NCI-H1105 treated with DMSO at 0.1 percent for 48 hours (cell line): ENCODE measurements at places on chromosomes 7 and 10.

GRCh38 chr7:74665296-74665938, 7.9 kb downstream of the GTF2I start:
- DNase-seq, result no peak

DNA sequence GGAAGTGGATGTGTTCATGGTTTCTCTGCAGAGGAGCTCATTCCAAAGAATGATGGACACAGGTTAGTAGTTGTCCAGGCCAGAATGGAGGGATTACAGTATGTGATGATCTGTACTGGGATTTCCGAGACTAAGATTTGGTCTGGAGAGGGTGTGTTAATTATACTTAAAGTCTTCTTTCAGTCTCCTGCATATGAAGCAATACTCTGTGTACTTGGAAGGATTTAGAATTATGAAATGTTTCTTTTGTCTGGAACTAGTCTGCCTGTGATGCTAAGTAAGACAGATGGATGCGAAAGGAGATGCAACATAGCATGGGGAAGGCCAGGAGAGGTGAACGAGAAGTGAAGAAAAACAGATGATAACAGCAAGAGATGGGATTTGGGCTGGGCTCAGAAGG, 305.1 kb upstream of the LYZL1 start:
- no peak for DNase-seq

DNA sequence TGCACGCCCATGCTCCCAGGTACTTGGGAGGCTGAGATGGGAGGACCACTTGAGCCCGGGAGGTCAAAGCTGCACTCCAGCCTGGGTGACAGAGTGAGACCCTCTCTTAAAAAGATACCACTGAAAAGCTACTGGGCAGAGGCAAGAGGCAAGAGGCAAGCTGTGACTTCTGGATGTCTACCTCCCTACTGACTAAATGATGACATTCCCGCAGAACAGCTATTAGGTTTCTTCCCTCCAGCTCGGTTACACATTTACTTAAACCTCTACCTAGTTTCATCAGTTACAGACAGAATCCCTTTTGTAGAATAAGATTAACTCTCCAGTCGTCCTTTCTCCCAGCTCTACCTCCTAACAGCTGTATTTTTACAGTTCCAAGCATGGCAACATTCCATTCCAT, 21.2 kb downstream of the RHEB start:
- no peak for DNase-seq

GRCh38 chr7:65896279-65896870, 23.5 kb downstream of the VKORC1L1 start:
- no peak for DNase-seq

DNA sequence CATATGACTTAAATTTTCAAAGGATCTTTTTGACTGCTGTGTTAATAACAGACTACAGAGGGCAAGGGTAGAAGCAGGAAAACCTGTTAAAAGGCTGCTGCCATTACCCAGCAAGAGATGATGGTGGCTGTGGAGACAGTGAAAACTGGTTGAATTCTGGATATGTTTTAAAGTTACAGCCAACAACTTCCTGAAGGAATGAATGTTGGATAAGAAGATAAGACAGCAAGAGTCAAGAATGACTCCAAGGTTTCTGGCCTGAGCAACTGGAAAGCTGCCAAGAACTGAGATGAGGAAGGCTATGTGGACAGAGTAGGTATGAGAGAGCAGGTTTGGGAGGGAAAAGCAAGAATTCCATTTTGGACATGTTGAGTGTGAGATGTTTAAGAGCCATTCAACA, 19.1 kb downstream of the CNOT4 start:
- no peak for DNase-seq

GRCh38 chr10:14478201-14478600, 147.5 kb upstream of the FRMD4A start:
- no peak for DNase-seq

DNA sequence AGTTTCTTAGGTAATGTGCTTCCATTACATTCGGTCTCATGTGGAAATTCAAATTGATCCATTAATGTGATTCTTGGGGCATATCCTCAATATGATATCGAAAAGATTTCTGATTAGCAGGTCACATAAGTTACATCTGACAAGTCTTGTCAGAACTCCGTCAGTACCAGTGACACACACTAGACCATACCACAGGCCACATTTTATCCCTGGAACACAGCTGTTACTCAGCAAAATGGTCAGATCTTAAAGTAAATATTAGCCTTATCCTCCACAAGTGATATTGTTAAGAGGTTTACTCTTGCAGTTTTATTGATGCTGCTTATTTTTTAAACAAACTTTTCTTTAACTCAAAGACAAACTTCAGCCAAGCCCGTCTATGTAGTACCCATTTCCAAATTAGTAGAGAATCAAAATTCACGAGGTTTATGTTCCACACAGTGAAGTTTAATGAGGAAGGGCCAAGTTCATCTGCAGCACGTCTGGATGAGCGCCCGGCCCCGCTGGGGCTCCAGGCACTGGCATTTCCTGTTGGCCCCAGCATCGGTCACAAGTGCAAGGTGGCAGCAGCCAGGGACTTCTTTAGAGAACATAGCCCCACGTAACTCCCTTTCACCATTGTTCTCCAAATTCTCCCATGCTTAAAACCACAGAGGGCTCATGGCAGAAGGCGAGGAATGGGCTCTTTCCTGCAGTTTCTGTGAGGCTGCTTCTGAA, 132.2 kb downstream of the VIPR2 start:
- DNase-seq, result no peak

DNA sequence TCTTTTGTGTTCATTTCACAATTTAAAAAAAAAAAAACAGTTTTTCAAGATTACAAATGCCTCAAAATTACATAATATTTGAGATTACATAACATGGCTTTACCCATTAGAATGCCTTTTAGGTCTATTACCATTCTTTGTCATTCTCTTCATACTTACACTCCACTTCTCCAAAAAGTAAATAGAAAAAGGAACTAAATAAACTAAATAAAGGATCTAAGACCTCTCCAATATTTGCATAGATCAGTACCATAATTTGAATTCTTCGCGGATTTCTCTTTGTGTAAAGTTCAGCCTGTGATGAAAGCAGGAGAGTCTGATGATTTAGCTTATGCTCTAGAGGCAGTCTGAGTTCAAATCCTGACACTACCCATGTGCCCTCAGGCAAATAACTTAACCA, 56.4 kb upstream of the C1GALT1 start:
- no peak for DNase-seq

- DNase-seq, result no peak
These were observed 69.0 kb downstream of the HACD1 start for GRCh38 chr10:17548162-17548561.

DNA sequence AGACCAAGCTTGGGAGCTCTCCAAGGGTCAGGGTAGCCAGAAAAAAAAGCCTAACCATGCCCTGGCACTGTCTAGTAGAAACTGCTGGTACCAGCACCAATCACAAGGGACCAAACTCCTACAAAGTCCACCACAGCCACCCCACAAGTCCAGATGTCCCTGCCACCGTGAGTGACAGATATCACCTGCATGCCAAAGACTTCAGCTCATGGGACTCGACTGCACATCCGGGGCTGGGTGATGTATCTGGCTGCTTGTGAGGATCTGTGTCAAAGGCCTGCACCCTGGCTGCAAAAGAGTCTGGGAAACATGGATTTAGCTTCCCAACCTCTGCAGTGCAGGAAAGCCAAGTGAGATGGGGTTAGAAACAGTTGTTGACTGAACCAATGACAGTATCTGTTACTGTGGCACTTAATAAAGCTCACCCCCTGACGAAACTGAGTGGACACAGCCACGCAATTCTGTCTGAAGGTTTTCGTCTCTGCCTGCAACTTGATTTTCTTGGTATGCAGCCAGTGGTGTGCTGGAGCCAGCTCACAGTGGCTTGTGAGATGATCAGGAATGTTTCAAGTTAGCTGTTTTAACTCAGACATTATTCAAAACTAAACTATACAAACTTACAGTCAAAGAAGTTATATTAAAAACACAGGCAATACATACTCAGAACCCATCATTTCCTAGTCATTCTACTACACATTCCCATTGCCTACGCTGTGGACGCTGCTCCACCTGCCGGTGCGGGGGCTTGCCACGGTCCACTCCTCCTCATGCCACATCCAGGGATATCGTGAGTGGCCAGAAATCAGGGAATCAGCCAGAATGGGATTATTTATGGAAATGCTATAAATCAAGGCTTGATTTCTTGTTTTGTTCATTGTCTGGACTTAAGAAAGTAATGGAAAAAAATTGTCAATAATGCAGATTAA, 9.2 kb downstream of the ZNF488 start:
- no peak for DNase-seq

DNA sequence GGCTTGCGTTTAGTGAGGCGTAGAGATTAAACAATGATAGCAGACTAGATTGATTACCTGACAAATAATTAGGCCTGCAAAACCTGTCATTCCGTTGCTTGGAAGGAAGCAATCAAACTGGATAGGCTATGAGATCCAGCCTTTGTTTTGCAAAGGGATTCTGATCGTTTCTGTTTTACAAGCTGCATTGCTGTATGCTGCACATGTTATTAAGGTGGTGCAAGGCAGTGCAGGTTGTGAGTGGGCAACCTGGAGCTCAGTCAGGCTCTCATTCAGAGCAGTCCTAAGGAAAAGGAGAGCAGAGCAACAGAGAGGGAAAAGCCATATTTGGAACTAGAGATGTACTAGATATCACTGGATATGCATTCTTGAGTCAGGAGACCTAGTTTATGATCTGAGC, 6.9 kb upstream of the NOBOX start:
- no peak for DNase-seq

GRCh38 chr7:158209435-158209834, 378.2 kb downstream of the PTPRN2 start:
- no peak for DNase-seq

GRCh38 chr7:115505136-115505535, 525.4 kb downstream of the TFEC start:
- no peak for DNase-seq

GRCh38 chr7:45897042-45897690, 8.9 kb downstream of the IGFBP1 start:
- DNase-seq, result no peak

- DNase-seq, result no peak
These were observed 72.9 kb upstream of the PODXL start for GRCh38 chr7:131629217-131629882.

DNA sequence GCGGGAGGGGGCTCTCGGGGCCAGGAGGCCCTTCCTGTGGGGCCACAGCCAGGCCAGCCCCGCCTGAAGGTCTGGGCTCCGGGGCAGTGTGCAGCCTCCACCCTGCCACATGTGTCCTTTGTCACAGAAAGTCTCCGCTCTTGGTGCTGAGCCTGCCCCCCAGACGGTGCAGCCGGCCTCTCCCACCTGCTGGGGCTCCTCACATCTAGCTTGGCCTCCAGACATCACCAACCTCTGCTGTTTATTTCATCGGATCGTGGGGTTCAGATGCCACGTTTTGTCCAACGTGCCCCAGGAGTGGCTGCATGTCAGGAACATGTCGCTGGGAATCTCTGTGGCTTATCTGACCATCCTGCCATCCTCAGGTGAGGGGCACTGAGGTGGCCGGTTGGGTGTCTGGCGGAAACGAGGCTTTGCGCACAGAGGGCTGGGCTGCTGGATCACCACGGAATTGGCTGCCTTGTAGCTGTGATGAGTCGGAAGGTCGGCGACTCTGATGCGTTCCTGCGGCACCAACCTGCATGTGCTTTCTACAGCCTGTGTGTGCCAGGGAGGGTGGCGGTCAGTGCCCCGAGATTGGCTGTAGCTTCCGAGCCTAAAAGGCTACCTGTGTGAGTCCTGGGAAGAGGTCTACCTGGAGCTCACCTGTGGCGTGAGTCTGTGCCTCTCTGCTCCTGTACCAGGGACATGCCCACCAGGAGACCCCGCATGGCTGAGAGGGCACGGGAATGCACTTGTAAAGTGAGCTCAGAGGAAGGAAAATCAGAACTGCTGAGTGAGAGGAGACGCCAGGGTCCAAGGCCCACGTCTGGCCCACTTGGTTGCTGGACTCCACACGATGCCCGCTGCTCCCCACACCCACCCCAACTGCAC, 316.4 kb downstream of the DNAJB6 start:
- no peak for DNase-seq

DNA sequence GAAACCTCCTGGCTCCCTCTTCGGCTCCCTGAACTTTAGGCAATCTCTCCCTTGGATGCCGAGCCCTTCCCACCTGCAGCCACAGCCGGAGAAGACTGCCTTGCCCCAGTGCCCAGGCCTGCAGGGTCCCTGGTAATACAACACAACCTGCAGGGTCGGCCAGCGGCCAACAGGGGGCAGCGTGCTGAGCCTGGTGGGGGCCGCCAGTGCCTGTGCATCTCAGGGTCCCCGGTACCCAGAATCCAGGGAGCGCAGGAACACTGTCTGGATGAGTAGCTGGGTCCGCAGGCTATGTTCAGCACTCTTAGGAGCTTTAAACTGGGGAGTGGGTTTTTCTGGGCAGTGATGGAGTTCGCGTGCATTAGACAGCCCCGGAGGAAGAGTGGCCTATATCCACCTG, 17.5 kb upstream of the C10orf71 start:
- no peak for DNase-seq

- DNase-seq, result no peak
These were observed 34.4 kb downstream of the SCRN1 start for GRCh38 chr7:29955075-29955792.

DNA sequence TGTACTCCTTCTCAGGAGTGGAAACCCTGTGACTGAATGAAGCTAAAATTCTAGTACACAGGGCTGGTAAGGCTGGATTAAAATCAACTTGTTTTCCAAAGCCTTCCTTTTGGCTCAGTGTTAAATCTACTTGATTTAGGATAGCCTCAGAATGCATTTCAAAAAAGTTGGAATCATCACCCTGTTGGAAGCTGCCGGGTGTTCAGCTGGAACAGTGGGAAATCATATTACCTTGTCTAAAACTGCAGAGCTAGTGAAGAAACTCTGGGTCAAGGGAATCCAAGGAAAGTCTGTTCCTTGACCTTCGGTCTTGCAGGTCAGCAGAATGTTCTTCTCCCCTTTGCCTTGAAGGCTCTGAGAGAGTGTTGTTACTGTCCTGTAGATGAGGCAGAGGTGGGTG, 252.1 kb upstream of the INHBA start:
- no peak for DNase-seq

DNA sequence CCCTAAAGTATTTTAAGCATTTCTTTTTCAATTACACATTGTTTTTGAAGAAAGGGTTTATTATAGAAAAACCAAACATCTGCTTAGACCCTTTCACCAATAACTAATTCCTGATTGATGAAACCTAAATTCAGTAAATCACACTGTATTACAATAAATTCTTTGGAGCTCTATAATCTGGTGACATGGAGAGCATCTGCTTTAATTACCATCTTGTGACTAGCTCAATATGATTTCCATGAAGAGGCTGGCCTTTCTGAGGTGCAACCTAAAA, 9.7 kb downstream of the HYCC1 start:
- DNase-seq, result no peak

DNA sequence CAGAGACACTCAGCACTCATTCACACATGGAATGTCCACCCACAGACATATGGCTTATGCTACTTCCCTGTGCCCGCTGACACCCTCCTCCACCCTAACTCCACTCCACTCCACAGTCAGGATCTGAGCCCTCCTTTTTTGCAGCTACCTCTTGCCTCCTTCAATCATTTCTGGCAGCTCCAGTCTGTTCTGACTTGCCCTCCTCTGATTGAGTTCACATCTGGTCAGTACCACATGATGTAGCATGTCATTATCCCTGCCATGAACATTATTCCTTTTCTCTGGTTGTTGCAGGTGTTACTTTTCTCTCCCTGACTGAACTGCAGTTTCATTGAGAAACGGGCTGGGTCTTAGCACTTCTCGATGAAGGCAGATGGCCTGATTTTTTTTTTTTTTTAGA, 130.1 kb upstream of the EGR2 start:
- peak; percentile 38 for DNase-seq

- no peak for DNase-seq
These were observed 59.8 kb downstream of the SLC16A12 start for GRCh38 chr10:89475591-89475998.

- no peak for DNase-seq
These were observed 1.1 kb downstream of the UFSP1 start for GRCh38 chr7:100888291-100888987.

- no peak for DNase-seq
These were observed 5.7 kb downstream of the FRAT2 start for GRCh38 chr10:97328646-97329453.
